NB4 (cell line): ENCODE measurements at places on chromosomes 12 and 14.

- DNase-seq, result peak; percentile 76
These were observed 26.3 kb downstream of the ITGA7 start for GRCh38 chr12:55681142-55682077.

DNA sequence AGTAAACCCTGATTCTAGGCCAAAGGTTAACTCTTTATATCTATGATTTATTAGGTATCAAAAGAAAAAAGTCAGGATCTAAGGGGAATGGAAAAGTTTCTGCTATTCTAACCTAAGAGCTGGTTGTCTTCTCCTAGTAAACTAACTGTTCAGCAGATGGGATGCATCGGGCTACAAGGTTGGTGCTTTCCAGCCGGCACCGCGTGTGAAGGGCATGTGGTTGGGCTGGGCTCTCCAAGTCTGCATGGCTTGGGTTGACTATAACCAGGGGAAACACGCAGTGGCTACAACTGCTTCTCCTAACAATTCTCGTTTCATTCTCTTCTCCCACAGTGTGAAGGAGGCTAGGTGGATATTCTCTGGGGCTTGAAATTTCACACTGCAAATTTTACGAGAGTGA lies 354.5 kb downstream of the APAF1 start:
- DNase-seq, result no peak

DNA sequence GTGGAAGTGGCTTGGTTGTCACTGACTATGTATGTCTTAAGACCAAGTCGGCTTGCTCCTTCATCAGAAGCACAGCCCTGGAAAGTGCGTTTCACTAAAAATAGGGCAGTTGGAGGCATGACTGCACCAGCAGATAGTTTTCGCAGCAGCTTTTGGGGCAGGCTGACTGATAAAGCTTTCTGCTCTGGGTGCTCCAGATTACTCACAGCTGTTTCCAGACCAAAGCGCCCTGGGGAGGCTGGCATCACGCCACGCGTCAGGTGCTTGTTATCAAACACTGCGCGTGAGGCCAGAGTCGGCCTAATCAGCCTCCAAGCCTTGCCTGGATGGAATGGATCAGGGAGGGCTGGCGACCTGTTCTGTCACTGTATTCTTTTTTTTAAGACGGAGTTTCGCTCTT lies 13.3 kb upstream of the LRRC10 start:
- DNase-seq, result no peak

- no peak for DNase-seq
These were observed 22.2 kb upstream of the KERA start for GRCh38 chr12:91080041-91080440.

GRCh38 chr12:56029166-56029519 lies 8.3 kb downstream of the IKZF4 start:
- no peak for DNase-seq

DNA sequence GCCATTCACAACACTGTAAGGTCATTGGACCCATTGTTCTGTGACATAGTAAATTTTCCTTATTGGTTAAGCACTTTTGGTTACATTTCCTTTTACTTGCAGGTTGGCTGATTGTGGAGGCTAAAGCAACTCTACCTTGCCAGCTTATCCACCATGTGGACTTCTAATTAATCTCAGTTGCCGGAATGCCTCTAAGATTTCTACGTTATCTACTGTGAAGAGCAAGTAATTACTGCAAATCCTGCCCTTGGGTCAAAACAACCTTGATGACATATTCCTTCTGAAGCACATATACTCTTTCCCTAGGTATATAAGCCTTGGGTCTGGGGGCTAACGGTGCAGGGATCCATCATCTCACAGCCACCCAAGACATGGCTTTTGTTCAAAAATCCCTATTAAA lies 19.5 kb upstream of the MORN3 start:
- no peak for DNase-seq

DNA sequence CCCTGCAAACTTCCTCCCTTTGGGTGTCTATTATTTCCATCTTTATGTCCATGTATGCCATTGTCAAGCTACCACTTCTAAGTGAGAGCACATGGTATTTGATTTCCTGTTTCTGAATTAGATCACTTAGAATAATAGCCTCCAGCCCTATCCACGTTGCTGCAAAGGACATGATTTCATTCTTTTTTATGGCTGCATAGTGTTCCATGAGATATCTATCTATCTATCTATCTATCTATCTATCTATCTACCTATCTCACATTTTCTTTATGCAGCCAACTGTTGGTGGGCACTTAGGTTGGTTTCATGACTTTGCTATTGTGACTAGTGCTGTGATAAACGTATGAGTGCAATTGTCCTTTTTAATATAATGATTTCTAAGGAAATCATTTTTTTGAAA lies 11.2 kb upstream of the MRPL42 start:
- no peak for DNase-seq

DNA sequence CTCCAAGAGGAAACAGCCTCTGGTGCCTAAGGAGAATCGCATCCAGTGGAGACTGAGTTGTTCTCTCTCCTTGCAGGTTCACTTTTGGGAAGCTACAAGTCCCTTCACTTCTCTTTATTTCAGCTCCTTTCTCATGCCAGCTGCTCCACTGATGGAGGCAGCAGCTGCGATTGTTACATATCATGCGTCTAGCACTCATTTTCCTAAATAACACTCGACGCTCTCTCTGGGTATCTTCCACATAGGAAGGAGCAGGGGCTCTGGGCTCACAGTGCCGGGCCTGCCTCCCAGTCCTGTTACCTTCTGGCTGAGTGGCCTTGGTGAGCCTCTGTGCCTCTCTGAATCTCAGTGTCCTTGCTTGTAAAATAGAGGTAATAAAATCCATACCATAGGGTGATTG lies 162.6 kb upstream of the HIF1A start:
- no peak for DNase-seq

DNA sequence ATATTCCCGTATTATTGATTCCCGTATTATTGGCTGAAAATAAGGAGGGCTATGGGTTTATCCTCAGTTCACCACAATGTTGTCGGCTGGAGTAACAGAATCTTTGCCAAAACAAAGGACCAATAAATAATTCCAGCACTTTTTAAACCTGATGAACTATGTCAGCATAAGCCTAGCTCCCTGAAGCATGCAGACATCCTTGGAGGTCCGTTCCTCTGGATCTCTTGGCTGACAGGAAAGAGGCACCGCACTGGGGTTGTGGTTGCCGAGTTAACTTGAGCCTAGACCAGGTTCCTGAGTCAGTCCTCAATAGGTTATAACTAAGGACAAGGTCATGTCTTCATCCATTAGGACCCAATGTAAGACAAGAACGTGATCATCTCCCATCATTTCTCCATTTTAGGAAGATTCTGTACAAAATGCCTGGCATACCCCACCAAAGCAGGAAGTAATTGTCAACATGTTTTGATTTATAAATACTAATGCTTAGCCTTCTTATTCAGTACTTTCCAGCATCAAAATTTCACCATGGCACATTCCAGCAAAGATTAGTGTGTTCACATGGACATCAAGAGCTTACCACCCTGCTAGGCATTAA lies 36.6 kb downstream of the NID2 start:
- DNase-seq, result no peak

DNA sequence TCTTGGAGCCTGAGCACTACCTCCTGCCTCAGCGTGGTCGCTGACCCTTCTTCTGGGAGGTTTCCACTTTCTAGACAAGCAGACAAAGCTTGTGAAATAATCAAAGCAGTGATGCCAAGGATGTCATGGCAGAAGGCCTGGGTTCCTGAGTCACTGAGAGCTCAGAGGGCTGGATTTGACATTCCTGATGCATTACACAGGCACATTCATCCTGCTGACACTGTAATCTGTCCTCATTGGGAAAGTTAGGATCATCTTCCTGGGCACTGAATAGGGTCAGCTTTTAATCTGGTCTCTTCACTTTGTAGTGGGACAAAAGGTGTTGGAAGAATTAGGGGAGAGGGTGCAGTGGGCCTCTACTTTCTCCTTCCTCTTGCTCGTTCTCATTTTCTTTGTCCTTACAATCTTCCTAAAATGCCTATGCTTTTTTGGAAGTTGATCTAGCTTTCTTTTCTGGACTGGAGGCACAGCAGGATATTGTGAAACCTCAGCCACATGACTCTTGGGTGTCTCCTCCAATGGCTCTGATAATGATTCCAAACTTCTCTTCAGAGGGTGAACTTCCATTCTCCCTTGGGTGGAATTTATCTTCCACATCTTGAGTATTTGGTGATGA lies 29.6 kb downstream of the EEA1 start:
- DNase-seq, result peak; percentile 43

GRCh38 chr12:94689646-94690036 lies 39.3 kb upstream of the TMCC3 start:
- peak; percentile 35 for DNase-seq
